ENCODE measurements at places on chromosomes 7 and 10.

GRCh38 chr7:155699180-155699579 is 54.7 kb downstream of the RBM33 start:
- DNase-seq, result no peak

DNA sequence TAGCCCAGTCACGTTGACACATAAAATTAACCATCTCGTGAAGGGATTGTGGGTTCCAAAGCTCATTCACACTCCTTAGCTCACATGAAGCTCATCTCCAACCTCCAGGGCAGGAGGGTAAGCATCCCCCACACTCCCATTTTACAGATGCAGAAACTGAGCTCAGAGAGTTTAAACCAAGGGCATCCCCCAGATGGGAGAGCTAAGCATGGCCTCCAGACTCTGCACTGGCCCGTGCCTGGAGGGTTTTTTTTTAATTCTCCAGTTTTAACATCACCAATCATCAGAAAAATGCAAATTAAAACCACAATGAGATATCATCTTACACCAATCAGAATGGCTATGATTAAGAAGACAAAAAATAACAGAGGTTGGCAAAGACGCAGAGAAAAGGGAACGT is 53.3 kb upstream of the TCF7L2 start:
- no peak for DNase-seq

- no peak for DNase-seq
Measured at GRCh38 chr7:155283565-155284194, 14.0 kb upstream of the INSIG1 start.

DNA sequence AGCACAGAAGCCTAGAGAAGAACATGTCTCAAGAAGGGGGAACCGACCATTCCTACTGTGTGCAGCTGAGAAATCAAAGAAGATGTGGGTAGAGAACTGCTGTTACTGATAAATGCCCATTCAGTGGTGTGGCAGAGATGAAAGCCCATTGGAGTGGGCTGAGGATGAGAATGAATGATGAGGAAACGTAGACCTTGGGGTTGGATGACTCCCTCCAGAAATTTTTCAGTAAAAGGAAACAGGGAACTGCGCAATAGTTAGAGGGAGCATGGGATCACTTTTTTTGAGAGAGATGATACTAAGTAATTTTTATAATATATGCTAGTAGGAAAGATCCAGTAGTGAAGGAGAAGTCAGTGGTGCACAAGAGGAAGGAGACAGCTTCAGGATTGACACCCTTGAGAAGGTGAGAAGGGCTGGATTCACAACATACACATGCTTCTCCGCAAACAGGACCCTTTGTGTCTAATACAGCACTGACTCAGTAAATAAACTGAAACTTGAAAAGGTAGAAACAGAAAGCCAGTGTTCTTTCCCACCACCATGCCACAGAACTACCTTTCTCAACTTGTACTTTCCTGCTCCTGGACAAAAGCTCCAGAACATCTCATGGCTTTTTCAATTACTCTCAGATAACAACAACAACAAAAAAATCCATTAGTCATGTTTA is 104.7 kb upstream of the IL6 start:
- no peak for DNase-seq

- DNase-seq, result no peak
Measured at GRCh38 chr7:30423788-30424505, 54.6 kb downstream of the NOD1 start.

- no peak for DNase-seq
Measured at GRCh38 chr7:98808751-98809460, 60.9 kb downstream of the TMEM130 start.

All from WERI-Rb-1 (cell line).